Right kidney (tissue), 9 donors: ENCODE measurements at places on chromosomes 6 and 20.

DNA sequence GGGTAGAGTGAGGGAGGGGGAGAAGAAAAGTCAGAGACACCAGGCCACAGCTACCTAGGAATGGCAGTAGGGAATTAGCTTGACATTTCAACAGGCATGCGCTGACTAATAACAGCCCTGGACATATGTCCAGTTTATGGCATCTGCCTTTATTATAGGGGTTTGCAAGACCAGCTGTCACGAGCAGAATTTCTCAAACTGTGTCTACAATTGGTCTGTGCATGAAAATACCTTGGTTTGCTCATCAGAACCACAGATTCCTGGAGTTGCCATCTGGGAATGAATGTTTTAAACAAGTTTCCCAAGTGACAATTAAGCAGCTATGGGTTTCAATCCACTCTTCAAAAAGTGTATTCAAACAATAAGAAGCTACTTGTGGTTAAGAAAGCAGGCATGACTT lies 110.3 kb upstream of the ENPP5 start:
- no peak for DNase-seq

DNA sequence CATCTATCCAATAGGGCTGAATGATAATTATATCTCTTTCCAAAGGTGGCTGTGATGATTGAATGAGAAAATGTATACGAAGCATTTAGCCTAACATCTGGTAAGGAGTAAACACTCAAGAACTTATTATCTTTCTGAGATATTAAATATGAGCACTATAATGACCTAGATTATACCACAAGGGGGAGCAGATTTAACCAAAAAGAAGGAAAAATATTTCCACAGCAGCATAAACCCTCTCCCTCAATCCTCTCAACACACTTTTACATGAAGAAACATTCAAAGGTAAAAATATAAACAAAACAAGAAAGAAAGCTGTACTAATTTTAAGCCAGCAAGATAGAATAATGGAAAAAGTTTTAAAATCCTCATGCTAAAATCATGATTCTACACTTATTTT lies 68.4 kb downstream of the SHPRH start:
- DNase-seq = no peak

DNA sequence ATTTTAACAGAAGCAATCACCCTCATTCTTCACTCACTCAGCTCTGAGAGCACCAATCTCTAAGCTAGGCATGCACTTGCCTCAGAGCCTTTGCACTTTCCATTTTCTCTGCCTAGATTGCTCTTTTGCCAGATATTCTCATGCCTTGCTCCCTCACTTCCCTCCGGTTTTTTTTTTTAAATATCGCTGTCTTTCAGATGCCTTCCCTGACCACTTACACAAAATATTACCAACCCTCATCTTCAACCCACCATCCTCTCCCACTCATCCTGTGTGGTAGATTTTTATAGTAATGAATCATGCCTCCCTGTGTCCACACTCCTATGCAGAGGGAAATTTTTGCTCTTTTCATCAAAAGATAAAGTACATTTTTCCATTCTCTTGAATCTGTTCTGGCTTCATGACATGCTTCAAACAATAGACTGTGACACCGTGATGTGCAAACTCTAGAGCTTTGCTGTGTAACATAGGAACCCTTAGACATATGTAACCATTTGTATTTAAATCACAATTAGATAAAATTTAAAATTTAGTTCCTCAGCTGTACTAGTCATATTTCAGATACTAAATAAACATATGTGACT lies 437.1 kb downstream of the UTRN start:
- DNase-seq = no peak

- DNase-seq = no peak
These were observed 220.7 kb upstream of the CITED2 start for GRCh38 chr6:139595183-139595582.

DNA sequence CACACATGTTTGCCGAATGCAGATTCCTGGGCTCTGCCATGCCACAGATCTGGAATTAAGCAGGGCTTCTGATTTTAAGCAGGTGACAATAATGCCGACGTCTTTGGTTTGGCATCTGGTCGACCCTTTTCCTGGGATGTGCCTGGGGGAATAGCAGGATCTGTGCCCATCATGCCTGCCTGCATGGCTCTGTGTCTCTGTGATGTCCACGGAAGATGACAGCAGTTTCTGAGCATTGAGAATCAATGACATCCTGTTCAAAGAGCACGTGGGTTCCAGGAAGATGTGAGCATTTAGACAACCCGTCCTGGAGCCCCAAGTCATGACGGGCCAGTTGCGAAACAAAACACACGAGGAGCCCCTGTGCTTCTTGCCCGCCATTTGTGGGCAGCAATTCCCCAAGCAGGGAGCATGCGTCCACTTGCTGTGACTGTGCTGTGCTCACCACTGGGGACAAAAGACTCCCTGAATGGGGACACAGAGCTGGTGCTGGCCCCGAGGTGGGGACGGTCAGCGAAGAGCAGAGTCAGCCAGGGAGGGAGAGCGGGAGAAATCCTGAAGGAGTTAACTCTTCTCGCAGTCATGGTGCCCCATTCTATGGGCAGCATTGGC lies 110.1 kb downstream of the ERMARD start:
- no peak for DNase-seq

- peak; percentile 33 for DNase-seq
These were observed 19.6 kb upstream of the FERMT1 start for GRCh38 chr20:6142348-6142993.

- DNase-seq = no peak
These were observed 286.7 kb upstream of the CDYL start for GRCh38 chr6:4489538-4489937.

DNA sequence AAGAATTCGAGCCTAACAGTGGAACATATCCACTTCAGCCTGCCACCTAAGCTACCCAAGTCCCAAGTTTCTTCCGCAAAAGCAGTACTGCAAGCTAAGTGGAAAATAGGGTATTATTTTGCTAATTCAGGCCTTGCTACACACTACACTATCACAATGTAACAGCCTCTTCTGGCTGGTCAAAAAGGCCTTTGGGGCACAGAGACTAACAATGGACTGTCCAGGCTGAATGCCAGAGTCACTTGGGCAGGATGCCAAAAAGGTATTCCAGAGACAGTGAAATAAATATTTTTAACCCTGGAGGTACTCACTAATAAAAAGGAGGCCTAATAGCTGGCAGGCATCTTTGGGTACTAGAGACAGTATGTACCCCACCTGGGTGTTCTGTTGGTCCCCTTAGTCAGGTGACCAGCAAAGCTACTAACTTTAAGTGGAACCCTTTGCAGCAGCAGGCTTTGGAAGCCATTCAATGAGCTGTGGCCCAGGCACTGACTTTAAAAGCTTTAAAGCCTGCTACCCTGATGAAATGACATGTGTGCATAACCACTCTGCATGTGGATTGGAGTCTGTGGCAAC lies 692.1 kb downstream of the HTR1B start:
- no peak for DNase-seq

- no peak for DNase-seq
These were observed 9.6 kb upstream of the IL17A start for GRCh38 chr6:52176550-52176949.

DNA sequence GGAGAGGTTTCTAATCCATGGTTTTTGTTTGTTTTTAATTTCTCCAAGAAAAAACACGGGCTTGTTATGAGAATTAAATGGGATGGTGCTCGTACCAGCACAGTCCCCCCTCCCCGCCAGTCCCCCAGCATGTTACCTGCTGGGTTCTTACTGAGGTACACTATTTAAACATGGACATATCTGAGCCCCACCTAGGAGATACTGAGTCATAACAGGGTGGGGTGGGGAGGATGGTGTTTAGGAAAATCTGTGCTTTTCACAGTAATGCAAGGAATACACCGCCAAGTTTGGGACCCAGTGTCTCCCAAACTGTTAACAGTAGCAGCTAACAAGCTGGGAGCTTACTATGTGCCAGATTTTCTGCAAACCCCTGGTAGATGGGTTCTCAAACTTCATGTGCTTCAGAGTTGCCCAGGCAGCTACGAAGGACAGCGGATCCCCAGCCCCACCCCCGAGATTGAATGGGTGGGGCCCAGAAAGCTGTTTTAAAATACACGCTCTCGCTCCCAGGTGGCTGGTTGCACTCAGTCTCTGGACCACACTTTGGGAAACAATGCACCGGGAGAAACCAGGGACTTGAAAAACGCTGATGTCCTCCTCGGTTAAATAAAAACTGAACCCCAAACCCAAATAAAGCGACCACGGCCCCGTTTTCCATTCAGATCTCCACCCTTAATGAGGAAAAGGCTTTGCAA lies 995 bp downstream of the ZFP64 start:
- DNase-seq = no peak
